ENCODE measurements at places on chromosomes 6 and 20.

GRCh38 chr6:3053231-3053508 is 15.1 kb upstream of the RIPK1 start:
- DNase-seq, result no peak

DNA sequence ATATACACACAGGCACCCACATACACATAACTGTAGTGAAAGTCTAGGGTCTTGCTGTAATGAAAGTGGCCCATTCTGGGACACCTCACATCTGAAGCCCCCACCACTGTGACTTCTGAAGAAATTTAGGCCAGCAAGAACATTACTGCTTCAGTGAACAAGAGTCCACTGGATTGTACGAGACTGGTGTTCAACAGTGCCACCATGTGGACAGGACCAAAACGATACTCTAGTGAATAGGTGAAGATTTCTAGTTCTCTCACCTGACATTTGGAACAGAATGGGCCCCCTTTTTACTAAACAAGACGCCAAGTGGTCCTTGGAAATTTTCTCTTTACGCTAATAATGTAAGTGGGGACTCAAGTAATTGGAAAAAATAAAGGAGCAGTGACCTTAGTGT is 156.9 kb downstream of the MAFB start:
- no peak for DNase-seq

GRCh38 chr6:95978230-95978629 is 37.5 kb upstream of the FUT9 start:
- DNase-seq, result no peak

DNA sequence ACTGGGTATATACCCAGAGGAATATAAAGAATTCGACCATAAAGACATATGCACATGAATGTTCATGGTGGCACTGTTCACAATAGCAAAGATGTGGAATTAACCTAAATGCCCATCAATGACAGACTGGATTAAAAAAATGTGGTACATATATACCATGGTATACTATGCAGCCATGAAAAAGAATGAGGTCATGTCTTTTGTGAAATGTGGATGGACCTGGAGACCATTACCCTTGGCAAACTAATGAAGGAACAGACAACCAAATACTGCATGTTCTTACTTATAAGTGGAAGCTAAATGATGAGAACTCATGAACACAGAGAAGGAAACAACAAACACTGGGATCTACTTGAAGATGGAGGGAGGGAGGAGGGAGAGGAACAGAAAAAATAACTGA is 186.7 kb upstream of the SSTR4 start:
- no peak for DNase-seq

DNA sequence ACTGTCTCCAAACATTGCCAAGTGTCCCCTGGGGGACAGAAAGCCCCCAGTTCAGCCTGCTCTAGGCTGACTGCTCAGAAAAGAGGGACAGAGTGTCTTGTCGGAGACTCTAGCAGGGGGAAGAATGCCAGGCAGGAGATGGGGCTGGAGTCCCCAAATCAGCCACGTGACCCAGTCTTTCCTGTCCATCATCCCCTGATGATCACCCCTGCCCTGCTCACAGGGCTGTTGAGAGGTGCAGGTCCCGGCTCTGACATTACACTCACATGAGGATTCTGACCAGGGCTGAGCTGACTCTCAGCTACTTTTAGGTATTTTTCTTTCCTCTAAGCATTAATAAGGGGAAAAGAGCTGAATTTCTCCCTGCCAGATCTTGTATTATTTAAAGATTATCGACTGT is 115.8 kb downstream of the SULF2 start:
- DNase-seq, result no peak

- DNase-seq, result no peak
These were observed 6.7 kb downstream of the PSMB9 start for GRCh38 chr6:32860674-32861073.

GRCh38 chr6:53873922-53874321 is 79.1 kb downstream of the LRRC1 start:
- no peak for DNase-seq

DNA sequence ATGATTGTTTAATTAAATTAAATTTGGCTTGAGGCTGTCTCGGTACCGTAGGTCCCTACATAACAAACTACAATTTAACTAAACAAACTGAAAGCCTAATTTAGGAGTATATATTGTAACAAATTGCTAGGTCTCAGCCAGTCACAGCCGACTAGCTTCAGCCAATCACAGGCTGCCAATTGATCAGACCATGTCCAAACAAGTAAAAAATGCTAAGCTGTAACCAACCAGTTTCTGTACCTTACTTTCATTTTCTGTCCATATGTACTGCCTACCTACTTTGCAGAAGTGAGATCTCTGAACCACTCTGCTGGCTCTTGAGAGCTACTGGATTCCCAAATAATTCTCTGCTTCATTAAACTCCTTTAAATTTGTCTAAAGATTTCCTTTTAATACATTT is 648.0 kb upstream of the GJE1 start:
- no peak for DNase-seq

- no peak for DNase-seq
These were observed 1.1 kb downstream of the ATP6V1G2 start for GRCh38 chr6:31545291-31545690.

DNA sequence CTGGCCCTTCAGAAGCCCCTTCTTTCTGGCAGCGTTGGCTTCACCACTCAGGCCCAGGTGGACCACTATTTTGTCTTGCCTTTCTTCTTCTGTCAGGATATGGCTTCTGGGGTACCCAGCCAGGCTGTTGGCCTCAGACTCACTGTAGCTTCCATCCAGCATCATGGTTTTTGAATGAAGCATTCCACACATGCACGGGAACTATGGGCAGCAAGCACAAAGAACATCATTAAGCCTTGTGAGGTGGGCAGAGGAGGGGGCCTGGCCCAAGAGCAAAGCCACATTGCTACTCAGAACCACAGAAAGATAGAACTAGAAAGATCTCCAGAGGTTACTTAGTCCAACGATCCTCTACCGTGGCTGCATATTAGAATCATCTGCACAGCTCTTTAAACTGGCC is 40.6 kb upstream of the GABRR1 start:
- DNase-seq, result no peak

DNA sequence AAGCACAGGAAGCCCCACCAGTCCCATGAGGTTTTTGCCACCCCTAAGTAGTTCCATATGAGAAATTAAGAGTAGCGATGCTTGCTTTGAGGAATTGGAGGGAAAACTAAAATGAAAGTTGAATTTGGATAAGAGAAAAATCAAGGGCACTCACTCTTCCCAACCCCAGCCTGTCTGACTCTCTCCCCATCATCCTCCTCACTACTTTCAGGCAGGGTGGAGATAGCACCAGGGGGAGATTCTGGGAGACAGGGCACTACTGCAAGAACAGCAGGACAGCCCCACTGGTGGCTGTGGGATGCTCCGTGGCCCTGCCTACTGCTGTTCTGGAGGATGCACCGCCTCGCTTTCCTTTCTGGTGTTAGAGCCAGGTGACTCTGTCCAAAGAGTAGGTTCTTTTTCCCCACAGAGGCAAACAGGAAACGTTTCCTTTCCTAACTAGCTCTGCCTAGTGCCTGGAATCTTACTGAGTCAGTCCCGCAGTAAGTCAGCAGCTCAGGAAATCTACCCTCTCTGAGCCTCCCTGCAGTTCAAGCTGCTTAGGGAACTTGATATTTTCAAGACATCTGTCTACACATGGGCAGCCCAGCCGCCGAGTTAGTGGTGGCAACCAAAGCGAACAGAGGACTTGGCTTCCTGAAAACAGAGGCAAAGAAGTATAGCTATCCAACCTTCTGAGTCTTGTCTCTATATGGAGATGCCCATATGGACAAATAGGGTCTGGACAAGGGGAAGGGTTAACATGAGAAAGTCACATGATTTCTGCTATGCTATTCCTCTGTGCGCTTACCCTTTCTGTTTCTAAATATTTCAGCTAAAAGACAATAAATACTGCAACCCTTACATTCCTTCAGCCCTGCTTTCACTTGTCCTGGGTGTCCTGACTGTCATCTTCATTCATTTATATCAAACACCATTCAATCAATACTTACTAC is 11.4 kb downstream of the HLA-E start:
- no peak for DNase-seq

DNA sequence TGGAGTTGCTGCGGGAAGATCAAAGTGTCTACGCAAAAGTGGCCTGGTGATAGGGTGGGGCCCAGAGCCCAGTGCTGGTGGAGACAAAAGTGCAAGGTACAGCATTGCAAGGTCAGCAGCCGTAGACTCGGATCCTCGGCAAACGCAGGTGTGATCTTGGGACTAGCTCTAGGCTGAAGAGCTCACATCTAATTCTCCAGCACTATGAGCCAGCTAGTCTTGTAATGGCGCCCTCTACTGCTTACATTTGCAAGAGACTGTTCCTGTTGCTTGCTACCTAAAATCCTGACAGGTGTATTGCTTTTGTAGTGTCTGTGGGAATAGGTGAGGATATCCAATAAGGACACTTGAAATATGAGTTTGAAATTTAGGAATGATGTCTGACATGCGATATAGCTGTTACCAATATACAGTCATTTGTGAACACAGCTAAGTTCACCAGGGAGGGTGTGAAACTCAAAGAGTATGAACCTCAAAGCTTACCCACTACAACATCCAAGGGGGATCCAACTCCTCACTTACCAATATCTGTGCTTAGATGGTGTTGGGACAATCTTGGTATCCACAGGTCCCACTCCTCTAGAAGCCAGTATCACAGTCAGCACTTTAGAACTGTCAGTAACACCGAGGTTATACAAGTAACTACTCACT is 58.4 kb downstream of the PDE7B start:
- DNase-seq, result no peak

DNA sequence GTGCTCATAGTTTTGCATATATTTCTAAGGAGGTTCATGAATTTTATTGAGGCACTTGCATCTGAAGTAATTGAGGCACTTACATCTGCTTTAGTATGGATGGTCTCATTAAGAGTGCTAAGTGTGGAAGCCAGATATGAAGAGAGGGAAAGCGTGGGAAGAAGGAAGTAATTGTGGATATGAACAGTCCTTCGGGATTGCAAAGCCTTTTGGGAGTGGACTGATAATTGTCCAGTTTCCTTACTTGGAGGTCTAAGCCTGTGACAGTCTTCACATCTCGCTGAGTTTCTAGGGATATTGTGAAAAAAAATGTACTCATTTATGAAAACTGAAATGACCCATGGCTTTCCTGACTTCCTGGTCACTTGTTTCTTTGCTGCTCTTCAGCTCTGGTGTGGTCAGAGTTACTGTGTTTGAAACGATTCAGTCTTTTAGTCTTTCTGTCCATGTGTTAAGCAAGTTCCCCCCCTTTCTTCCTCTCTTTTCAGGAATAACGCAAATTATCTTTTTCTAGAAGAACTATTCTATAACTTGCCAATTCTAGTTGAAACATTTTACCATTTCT is 137.3 kb downstream of the ZFAND3 start:
- DNase-seq, result no peak

DNA sequence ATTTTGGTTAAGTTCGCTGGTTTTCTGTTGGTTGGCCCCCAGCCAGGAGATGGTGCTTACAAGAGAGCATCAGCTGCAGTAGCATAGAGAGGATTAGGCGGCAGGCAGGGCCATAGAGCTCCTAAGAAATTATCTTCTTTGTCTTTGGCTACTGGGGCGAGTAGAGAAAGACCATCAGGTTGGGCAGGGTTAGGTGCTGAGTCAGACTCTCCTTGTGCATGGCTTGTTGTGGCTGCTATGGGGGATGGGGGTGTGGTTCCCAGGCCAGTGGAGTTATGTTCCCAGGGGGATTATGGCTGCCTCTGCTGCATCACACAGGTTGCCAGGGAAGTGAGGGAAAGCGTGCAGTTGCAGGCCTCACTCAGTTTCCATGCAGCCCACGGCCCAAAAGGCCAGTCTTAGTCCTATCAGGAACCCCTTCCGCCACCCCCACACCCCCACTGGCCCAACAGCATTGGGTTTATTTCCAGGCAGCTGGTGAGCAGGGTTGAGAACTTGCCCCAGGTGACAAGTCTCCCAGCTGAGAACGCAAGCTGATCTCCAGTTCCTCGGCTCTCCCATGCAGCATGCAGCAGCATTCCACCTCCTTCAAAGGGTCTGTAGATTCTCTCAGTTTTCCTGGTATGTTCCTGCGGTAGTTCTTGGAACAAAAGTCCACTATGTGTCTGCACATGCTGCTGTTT is 243.7 kb downstream of the UTRN start:
- no peak for DNase-seq

DNA sequence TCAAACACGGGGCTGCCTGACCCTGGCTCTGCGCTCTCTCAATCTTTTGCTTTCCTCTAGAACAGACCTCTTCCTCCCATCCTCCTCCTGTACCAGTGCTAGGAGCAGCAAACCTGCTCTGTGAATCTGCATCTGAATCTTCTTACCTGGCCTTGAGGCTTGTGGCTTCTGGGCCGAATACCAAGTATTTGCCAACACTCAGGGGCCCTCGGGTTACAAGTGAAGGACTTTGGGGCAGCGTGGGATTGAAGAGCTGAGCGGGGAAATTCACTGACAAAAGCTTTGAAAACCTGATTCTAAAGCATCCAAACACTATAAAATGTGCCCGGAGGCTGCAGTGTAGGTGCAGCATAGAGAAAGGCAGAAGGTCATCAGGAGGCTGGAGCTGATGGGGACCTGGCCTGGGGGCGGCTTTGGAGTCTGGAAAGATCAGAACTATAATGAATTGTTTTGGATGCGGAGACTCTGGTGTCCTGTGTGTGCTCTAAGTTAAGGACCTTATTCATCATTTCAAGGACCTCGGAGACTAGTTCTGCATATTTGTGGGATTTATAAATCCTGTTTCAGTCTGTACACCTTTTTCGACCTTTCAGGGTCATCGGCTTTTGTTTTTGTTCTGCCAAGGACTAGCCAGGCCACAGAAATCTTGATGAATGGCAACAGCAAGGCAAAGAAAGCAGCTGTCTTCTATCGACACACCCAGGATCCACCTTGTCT is 16.4 kb upstream of the IGF2R start:
- no peak for DNase-seq

- no peak for DNase-seq
These were observed 33.3 kb upstream of the CITED2 start for GRCh38 chr6:139407718-139408222.

GRCh38 chr20:4956200-4956810 is 45.0 kb downstream of the SLC23A2 start:
- DNase-seq, result peak; percentile 15

DNA sequence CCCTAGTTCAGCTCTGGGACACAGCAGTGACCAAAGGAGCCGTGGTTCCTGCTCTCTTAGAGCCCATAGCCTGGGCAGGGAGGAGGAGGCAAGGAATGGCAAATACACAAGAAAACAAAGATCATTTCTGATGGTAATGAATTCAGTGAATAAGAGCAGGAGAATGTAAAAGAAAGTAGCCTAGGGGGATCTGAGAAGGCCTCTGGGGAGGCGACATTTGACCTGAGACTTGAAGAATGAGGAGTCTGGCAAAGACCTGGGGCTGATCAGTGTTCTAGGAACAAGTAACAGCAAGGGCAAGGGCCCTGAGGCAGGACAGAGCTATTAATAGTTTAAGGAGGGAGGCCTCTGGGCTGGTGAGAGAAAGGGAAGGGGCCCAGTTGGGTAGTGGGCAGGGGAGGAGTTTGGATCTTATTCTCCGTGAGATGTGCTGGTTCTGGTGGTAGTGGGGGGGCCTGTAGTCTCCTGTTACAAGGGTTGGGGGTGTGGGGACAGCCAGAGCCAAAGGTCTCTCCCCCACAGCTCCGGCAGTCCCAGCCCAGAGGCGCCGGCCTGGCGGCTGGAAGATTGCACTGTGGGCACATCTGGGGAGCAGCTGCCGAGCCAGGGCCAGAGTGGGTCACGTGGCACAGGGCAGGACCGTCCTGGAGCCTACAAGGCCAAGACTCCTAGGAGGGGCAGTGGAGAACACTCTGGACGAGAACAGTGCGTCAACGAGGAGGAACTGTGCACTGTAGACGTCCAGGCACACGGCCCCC is 9.3 kb upstream of the ID1 start:
- no peak for DNase-seq

All from NCI-H2081 treated with DMSO at 0.1 percent for 48 hours (cell line).